NCI-H1105 (cell line): ENCODE measurements at places on chromosomes 2 and 18.
A peak's percentile ranks its signal among the peaks of the same experiment; 100 is the strongest.

GRCh38 chr18:46372670-46373069 is 268.5 kb downstream of the HAUS1 start:
- no peak for DNase-seq

DNA sequence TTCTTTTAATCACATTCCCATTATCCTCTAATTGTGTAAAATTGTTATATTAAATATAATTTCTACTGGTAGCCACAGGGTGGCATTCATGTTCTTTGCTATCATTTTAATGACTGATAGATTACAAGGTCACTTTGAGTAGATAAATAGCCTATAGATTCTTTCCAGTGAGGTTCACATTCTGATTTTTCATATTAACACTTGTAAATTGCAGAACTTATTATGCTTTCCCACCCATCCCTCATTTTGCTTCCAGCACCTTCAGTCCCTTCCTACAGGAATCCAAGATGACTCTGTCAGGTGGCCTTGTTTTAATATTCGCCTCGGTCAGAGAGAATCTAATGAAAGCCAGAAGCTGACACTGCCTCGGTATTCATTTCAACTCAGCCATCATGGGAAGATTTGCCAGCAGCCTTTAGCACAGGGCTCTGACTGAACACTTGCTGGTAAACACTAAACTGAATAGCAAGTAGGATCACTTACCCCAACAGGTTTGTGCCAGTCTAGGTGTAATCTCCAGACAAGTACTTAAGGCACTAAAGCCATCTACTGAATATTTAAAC is 101.2 kb upstream of the FSHR start:
- DNase-seq = peak; percentile 40

- peak; percentile 32 for DNase-seq
These were observed 28.5 kb downstream of the HRH4 start for GRCh38 chr18:24488824-24489493.

DNA sequence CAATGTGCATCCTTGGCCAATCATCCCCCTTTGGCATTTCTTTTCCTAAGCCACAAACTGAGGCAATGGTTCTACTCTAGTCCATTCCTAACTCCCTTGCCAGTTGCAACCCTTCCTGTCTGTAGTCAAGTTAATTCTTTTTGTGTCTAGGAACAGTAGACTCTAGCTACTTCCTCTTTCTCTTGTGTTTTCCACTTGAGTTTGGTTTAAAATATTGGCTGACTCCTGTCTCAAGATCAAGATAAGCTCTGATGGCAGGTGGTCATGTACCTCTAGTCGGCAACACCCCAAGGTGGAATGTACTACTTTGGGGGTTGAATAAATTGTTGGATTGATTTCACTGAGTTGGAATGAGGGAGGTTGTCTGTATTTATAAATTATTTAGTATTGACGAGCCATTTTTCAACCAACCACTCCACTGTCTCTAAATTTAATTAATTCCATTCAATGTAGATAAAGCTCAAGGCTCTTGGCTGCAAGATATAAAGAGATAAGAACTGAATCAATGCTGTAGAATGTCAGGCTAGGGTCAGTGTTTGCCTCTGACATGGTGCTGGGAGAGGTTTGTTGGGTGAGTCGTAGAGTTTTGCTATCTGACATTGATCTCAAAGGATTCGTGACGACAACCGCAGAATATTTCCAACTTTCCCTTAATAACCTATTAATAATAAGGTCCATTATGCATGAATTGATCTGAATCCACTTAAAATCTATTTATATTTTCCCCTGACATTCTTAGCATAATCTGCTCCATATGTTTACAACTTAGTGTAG is 188.7 kb upstream of the APCDD1 start:
- no peak for DNase-seq

- no peak for DNase-seq
These were observed 448.7 kb upstream of the TCF4 start for GRCh38 chr18:56036741-56037140.

DNA sequence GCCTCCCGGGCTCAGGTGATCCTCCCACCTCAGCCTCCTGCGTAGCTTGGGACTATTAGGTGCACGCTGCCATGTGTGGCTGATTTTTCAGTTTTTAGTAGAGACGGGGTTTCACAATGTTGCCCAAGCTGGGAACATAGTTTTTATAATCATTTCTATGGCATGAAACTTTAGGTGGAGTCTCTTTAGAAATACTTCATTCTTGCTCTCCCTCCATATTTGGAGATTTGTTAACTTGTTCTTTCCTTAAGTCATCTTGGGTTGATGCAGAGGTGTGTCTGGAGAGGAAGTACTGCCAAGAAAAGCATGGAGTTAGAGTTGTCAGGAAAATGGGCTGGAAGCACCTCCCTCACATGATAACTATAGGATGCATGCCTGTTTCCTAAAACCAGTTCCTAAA is 17.4 kb downstream of the ZNF532 start:
- DNase-seq = no peak

- DNase-seq = no peak
These were observed 1.0 kb downstream of the LIMS1 start for GRCh38 chr2:108535357-108535631.

- no peak for DNase-seq
These were observed 138.2 kb upstream of the OSR1 start for GRCh38 chr2:19496646-19497045.

DNA sequence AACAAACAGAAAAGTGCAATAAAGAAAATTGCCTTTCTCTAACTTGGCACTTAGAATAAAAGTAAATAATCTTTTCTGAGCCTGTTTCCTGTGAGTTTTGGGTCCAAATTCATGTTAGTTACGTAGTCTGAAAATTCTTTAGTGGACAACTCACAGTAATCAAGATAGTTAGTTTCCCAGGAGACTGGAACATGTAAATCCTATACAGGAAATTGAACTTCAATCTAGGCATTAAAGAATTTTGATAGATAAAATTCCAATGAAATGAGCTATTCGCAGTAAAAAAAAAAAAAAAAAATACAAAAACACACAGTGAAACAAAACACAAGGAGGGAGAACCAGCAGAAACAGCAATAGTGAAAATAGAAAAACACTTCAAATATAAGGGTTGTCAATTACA is 83.8 kb upstream of the REG3G start:
- no peak for DNase-seq

- DNase-seq = no peak
These were observed 10.5 kb downstream of the CYB5A start for GRCh38 chr18:74281011-74281979.

- DNase-seq = no peak
These were observed 22.5 kb upstream of the RAB27B start for GRCh38 chr18:54805571-54806334.

DNA sequence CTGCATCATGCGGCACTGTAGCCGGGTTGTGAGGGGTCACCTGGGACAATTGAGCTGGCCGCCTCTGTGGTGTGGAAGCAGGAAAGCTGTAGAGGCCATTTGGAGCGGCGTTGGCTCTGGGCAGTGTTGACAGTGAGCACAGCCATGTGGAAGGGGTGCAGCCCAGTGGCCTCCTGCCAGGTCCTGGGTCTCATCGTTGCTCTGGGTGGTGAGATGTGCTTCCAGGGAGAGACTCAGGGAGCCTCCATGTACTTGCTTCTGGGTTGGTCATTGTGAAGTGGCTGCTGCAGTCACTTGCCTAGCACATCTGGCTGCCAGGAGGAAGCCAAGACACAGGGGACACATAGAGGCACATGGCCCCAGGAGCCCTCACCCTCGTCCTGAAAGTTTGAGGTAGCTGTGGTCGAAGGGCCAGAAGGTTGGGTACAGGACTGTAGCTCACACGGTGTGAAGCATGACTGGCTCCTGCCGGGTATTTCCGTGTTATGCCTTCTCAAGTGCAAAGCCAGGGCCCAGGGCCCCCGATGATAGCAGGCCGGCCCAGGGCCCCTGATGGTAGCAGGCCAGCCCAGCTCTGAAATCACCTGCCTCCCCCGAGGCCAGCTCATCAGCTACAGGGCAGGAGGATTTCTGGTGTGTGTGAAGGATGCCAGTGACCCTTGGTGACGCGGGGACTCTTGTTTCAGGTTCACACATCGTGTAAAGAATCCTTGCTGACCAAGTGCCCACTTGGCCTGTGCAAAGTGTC is 82.6 kb downstream of the DGKD start:
- DNase-seq = no peak

GRCh38 chr2:222336442-222336841 is 37.6 kb upstream of the PAX3 start:
- DNase-seq = no peak

DNA sequence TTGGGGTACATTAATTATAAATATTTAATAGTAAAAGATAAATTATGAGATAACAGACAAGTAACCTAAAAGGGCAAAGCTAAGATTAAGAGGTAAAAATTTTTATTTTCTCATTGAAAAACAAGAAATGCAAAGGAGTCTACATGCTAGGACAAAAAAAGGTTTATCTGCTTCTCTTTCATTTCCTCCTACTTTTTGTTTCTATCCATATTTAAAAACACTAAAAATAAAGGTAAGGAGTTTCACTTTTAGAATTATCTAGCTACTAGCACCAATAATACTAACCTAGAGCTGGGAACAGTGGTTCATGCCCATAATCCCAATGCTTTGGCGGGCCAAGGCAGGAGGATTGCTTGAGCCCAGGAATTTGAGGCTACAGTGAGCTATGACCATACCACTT is 1551.7 kb upstream of the SLC39A10 start:
- no peak for DNase-seq

DNA sequence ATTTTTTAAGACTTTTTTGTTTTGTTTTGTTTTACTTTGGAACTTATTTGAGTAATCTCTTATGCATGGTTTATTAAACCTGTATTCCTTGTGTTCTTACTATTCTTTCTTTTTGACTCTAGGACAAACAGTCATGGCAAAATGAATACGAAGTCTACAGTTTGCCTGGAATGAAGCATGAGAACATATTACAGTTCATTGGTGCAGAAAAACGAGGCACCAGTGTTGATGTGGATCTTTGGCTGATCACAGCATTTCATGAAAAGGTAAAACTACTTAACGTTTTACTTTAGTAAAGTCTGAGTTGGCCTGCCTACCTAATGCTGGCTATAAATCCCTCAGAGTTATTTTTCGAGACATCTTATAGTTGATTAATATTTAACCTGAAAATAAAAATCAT is 72.3 kb downstream of the ACVR2A start:
- DNase-seq = no peak

DNA sequence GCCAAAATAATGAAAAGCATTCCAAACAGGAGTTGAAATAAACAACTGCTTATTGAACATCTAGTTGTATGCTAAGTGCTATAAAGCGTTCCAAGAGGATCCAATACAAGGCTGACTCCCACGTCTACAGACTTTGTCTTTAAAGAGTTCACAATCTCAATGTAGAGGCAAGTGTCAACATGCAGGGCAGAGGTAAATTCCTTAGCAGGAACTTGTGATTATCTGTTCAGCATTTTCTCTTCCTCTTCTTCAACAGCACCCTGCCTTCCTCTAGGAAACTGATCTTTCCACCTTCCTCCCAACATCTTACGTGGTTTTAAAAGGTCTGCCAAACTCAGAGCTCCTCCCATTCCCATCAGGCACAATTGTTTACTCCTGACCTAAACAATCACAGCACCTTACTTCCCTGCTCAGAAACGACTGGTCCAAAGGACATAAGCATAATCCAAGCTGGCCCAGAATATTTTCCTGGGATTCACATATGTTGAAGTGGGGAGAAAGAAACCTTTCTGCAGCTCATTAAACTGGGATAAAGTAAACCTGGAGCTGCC is 83.9 kb downstream of the ITSN2 start:
- no peak for DNase-seq

- no peak for DNase-seq
These were observed 1794.0 kb upstream of the CELF4 start for GRCh38 chr18:39359636-39360035.

- peak; percentile 1 for DNase-seq
These were observed 40.3 kb downstream of the KCNS3 start for GRCh38 chr2:17918789-17919188.

DNA sequence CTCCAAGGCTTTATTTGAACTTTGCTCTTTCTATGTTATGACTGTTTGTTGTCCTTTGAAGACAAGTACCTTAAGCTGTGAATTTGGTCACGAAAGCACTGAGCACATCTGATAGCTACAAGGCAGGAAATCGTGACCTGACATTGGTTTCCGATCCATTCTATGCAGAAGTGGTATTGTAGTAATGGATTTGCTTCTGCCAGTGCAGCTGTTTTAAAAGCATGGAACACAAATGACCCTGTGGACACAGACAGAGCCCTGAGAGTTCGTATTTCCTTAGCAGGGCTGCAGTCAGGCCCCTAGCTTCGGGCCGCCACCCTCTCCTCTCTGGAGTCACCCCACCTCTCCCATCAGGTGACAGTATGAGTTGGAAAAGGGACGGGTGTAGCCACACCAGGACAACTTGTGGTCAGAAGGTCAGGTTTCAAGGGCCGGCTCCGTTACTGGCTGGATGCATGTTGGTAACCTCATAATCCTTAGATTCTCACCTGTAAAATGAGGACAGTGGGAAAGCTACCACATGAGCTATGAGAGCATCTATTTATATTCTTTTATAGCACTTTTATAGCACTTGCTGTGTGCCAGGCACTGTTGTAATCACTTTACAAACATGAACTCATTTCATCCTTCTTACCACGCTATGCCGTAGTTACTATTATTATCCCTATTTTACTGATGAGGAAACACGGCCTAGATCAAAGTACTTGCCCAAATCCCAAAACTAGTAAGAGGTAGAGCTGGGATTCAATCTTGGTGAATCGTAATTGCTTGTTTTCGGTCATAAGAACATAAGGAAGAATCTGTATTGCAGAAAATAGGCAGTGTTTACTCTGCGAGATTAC is 70.2 kb downstream of the SPATS2L start:
- no peak for DNase-seq

DNA sequence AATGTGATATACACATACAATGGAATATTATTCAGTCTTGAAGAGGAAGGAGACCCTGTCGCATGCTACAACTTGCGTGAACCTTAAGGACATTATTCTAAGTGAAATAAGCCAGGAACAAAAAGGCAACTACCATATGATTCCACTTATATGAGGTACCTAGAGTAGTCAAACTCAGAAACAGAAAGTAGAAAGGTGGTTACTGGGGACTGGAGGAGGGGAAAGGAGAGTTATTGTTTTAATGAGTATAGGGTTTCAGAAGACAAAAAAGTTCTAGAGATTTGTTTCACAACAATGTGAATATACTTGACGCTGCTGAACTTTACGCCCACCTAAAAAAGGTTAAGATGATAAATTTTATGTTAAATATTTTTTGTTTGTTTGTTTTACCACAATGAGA is 47.0 kb downstream of the CXCR4 start:
- no peak for DNase-seq

DNA sequence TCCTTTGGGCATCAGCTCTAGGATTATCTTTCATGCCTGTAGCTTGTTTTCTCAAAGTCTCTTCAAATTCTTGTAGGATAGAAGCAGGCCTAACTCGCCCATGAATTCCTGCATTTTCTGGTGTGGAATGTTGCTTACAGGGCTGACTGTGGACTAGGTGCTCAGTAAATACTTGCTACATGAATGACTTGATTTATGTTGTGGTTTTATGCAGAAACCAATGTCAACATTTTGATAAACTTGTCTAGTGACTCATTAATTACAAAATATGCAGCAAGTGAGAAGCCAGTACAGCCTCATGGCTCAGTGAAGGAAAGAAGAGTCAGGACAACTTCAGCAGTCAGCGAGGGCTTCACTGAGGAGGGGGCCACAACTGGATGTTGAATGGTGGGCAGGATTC is 110.6 kb upstream of the SIX2 start:
- no peak for DNase-seq

GRCh38 chr2:67839242-67839641 is 223.6 kb downstream of the C1D start:
- DNase-seq = no peak

- DNase-seq = no peak
These were observed 11.7 kb downstream of the LYPD6B start for GRCh38 chr2:149050188-149050587.
